NCI-H526 (cell line): ENCODE measurements at places on chromosomes 12 and 14.

DNA sequence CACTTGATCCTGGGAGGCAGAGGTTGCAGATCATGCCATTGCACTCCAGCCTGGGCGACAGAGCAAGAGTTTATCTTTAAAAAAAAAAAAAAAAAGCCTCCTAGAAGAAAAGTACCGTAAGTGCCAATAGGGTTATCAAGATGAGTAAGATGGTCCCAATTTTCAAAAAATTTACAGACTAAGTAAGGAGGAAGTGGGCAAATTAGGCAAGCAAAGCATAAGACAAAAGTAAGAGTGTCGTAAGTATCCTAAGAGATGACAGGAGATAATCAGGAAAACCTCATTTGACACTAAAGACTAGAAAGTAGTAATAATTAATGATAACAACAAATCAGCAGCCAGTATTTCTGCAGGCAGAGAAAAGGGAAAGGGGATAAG is 12.2 kb downstream of the PYM1 start:
- DNase-seq = no peak

DNA sequence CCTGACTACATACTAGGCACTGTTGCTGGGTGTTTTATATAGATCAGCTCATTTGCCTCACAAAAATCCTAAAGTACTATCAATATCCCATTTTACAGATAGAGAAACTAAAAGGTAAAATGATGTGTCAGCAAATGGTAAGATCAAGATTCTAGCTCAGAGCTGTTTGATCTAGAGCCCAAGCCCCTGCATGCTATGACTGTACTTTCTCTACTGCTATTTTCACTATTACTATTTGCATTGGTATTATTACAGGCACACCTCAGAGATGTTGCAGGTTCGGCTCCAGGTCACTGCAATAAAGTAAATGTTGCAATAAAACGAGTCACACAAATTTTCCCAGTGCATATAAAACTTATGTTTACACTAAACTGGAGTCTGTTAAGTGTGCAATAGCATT is 10.9 kb downstream of the ISCU start:
- no peak for DNase-seq

DNA sequence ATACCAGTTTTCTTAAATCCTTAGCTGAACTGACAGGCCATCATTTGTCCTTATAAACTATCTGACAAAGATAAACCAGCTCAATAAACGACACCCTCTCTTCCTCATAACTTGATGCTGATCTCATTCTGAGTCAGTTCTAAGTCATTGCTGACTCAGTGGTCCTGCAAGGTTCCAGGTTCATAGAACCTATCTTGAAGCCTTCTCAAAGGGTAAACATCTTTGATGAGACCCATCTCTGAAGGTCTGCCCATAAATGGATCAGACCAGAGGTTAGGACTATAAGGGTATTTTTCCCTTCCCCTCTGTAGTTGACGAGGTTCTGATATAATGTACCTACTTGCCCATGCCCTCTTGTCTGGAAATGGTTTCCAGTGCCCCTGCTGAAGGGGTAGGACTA is 11.9 kb downstream of the NAA25 start:
- no peak for DNase-seq

- DNase-seq = no peak
These were observed 760.1 kb downstream of the RPS29 start for GRCh38 chr14:48826058-48826457.

GRCh38 chr12:116454950-116455447 is 104.2 kb upstream of the MAP1LC3B2 start:
- no peak for DNase-seq

GRCh38 chr14:38127356-38127755 is 80.3 kb upstream of the SSTR1 start:
- peak; percentile 84 for DNase-seq

DNA sequence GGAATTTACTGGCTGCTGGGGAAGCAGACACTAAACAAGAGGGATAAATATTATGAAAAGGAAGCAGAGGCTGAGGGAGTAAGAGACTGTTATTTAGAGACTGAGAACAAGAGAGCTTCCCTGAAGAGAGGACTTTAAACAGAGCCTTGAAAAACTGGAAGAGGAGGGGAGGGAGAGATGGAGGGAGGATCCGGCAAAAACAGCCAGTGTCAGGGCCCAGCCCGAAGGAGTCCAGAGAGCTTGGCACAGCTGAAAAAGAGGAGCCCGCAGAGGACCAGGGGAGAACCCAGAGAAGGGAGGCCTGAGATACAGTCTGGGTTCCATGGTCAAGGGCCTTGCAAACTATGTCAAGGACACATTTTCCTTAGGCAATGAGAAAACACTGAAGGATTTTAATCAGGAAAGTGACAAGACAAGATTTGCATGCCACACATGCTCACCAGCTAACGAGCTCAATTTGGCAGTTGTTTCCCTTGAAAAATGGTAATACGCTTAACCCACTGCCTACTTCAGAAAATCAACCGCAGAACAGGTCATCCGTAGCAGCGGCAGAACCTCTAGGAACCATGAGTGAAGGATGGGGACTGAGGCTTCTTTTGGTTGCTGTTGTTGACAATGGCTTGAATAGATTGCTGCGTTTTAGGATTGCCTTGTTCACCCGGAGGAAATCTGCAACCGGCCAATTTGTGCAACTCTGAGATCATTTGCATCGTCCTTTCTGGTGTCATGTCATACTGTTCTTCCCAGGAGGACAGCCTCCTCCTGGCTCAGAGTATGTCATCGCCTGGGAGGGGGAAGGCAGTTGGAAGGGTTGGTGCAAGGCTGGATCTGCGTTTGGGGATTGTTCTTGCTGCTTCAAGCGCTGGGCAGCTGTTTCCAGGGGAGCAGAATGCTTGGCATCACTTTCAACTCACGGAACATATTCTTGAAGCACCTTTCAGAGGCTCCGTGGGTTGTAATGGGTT is 108.2 kb downstream of the PRMT8 start:
- DNase-seq = peak; percentile 58

DNA sequence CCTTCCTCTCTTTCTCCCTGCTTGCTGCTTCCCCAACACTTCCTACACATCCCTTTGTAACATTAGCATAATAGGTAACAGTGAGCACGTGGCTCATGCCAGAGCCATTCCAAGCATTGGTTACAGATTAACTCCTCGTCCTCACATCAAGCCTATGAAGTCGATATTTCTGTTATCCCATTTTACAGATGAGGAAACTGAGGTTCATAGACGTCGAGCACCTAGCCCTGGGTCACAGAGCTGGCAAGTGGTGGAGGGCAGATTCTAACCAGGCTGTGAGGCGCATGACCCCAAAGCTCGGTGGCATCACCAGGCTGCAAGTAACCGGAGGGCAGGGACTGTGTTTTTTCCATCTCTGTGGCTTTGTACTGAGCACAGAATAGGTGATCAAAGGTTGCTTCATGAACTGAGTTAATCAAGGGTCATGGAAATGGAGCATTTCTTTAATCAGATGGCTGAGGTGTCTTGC is 5.7 kb upstream of the SERPINA1 start:
- no peak for DNase-seq

GRCh38 chr14:62631176-62631575 is 414.1 kb downstream of the KCNH5 start:
- DNase-seq = no peak
